ENCODE measurements at places on chromosomes 1 and 21.

- peak; percentile 14 for DNase-seq
These were observed 6.9 kb downstream of the WNT9A start for GRCh38 chr1:227940791-227941241.

DNA sequence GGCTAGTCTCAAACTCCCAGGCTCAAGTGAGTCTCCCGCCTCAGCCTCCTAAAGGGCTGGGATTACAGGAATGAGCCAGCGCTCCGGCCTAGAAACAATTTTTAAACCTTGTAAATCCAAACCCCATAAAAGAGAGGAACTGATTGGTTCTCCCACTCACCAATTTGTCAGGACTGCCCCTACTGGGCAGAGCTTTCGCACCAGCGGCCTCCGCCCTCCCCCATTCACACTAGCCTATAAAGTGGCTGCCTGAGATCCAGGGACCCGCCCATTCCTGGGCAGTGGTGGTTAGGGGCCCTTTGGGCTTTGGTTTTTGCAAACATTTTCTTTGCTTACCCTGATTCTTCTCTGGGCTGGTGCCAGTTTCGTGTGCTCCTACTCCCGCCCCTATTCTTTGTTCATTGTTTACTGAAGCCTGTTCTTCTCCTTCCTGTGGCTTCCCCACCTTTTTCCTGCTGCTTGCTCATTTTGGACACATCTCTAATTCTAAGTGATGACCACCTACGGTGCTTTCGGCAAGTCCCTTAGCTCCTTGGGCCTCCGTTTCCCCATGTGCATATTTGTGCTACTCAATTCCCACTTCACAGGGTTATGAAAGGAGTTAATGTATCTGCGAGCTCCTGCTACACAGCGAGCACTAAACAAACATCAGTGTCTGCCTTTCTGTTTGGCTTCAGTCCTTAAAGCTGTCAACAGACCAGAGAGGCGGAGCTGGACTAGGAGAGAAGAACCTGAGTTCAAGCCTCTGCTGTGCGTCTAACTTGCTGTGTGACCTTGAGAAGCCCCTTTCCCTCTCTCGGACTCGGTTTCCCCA is 39.8 kb upstream of the CLIC4 start:
- peak; percentile 94 for DNase-seq

DNA sequence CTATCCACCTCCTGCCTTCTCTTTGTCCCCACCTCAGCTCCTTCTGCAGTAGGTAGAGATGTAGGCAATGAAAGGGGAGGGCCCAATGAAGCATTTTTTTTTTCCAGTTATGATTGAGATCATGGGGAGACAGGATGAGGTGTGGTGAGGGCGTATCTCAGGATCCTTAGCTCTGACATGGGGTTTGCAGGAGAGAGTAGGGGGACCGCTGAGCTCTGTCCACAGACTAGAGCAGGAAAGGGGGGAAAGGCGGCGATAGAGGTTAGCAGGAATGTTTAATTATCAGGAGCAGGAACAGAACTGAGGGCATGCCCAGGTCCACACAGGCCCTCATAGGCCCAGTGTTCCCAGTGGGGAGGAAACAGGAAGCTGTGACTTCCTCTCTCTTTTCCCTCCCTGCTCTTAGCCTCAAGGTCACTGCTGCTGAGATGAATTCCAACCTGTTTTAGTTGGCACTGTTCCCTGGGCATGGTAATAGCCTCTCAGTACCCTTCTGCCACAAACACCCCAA is 901 bp upstream of the RXFP4 start:
- DNase-seq, result no peak

DNA sequence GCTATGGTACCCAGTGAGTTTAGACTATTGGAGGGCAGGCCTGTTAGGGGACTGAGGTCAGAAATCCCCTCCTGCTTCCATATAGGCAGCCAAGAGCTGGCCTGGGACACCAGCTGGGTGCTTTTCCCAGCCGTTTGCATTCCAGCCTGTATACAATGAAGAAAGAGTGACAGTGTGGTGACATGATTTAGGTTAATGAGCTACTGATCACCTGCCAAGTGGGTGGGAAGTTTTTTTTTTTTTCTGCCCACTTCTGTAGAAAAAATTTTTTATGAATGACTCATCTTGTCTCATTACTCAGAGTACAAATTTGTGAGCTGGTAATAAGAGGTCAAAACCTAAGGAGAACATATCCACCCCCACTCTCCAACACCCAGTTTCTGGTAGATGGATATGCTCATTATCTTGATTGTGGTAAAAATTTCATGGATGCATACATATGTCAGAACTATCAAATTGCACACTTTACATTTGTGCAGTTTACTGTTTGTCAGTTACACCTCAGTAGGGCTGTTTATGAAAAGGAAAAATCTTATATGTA is 16.4 kb upstream of the CGN start:
- no peak for DNase-seq

DNA sequence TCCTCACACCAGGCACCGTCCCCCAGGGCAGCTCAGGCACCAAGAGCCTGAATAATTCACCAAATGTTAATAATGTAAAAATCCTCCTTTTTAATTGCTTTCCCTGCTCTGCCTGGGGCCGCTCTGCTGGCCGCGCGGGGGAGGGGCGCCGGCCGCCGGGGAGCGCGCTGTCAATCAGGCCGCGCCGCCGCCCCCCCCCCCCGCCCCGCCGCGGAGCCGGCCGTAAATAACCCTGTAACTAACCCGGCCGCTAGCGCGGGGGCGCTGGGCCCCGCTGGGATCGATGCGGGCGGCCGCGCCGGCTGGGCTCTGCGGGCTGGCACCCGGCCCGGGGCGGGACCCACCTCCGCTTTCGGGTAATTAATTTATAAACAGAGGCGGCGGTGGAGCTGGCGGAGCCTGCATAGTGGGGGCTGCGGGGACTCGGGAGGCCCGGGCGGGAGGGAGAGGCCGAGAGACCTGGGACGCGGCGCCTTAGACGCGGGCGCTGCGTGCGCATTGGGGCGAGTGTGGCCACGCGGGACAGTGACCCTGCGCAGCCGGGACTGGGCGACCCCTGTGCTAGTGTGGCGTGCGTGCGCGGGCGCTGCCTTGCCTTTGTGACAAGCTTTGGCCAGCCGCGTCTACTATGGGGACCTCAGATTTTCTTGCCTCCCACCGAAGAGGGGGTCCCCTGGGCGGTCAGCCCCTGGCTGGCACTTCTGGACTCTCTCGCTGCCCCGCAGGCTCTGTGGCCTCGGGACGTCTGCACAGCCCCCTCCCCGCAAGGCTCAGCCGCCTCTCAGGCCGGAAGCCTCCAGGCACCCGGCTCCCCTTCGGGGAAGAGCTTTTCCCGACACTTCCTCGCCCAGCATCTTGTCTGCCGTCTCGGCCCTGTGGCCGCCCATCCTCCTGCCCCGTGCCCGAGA is 16.6 kb downstream of the SAMD11 start:
- no peak for DNase-seq

DNA sequence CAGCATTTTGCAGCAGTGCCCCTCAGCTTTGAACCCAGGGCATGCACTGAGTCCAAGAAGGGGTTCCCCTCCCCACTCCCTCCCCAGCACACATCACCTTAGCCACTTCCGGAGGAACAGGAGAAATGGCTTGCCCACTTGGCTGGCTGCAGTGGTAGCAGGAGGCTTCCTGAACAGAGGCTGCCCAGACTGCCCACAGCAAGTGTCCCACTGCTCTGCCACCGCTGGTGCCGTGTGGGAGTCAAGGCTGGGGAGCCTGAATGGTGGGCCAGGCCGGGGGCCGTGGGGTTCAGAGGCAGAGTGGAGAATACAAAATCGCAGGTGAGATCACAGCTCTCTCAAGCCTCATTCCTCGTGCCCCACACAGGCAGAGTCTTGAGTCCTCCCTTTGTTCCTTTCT is 34.5 kb downstream of the CD247 start:
- DNase-seq, result no peak

DNA sequence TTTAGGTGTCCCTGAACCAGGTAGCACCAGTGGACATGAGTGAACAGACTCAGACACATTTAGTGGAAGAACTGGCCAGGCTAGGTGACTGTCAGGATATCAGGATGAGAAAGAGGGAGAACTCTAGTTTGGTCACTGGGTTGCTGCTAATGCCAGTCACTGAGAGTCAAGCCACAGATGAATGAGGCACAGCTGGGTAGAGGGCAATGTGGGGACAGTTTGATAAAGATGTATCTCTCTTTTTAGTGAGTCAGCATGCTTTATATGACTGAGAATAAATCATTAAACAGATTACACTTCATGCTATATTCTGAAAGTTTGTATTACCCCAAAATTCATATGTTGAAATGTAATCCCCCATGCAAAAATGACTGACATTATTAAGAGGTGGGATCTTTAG is 87.1 kb downstream of the SELENOF start:
- no peak for DNase-seq

DNA sequence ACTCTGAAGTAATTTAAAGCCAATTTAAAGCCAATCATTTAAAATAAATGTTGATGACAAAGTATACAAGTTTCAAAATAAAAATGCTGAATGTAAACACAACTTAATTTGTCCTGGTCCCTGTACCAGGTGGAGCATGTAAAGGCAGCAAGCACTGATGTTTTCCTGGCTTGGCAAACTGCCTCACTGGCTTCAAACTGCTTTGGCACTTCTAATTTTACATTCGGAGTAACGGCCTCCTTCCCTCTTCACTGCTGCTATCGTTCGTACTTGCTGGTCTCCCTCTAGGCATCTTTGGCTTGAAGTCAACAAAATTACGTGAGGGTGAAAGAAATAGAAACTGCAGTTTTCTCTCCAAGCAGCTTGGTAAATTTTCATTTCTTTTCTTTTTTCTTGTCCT is 287.9 kb downstream of the LTN1 start:
- no peak for DNase-seq

- DNase-seq, result no peak
These were observed 190.9 kb upstream of the L1TD1 start for GRCh38 chr1:62003777-62004176.

GRCh38 chr1:30027247-30027646 is 696.1 kb downstream of the MATN1 start:
- DNase-seq, result no peak

DNA sequence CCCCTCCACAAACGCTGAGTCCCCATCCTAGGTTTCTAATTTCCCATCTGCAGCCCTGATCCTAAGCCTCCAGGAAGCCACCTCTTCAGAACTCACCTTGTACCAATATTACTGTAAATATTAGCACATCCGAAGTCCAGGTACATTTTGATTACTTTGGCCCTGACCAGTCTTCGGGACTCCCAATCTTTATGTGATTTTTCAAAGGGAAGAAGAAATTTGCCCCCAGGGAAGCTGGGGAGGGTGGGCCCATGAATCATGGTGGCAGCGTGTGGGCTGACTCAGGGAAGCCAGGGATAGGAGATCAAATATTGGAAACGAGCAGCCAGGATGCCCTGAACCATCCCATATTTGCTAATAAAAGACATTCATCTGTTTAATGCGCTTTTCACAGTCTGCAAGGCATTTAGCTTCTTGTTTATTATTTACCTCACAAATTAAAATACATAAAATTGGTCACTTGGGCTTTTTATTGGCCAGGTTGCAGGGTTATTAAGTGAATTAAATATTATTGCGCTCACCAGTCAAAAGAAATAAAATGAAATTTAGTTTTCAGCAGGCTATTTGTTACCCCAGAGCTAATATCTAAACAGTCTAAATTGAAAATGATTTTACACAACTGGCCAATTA is 46.6 kb downstream of the KIAA0040 start:
- peak; percentile 43 for DNase-seq

GRCh38 chr1:228849011-228849541 is 113.8 kb downstream of the RHOU start:
- DNase-seq, result no peak

GRCh38 chr1:40257313-40257687 is 736 bp upstream of the ZMPSTE24 start:
- DNase-seq, result no peak

Data from right lobe of liver (tissue), 6 donors.